ENCODE measurements at places on chromosomes 1 and 21.

GRCh38 chr1:26723013-26723991 lies 27.5 kb downstream of the ARID1A start:
- peak; percentile 59 for DNase-seq

DNA sequence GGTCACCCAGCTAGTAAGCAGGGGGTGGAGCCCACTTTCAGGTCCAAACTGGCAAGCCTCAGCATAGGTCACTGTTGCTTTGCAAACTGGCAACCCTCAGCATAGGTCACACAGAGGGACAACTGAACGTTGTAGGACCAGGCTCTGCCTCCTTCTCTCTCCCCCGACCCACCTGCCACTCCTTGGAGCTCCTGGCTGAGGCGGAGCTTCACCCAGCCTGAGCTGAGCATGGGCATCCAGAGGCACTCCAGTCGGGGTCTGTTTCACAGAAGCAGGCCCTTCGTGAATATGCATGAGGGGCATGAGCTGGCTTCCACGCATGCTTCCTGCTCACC lies 24.2 kb downstream of the CAPZB start:
- DNase-seq: no peak

DNA sequence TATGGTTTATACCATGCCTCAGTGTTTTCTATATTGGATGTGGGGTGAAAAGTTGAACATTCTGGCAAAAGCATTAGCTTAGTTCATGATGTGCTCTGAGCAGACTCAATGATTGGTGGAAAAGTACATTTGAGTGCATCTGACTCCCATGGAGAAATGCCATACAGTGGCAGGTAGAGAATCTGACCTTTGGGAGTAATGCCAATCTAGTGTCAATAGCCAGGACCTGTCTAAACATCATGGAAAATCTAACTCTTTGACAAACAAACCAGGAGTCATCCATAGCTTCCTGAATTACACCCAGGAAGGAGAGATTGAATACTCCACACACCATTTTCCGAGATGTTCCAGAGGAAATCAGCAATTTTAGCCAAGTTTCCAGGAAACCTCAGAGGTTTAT lies 51.0 kb downstream of the XCL1 start:
- DNase-seq: no peak

DNA sequence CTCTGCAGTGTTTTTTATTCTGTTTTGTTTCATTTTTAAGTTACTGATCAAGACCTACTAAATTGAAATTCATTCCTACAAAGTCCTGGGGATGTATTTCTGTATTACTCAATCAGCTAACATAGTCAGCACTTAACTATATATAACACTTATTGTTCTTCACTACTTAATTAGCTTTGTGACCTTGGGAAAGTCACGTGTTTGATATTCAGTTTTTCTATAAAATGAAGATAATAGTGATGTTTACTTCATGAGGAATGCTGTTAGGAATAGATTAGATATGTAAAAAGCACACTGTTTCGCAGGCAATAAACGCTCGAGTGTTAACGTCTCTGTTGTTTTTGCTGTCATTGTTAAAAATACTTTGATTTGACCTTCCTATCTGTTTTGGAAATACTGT lies 44.6 kb downstream of the CTTNBP2NL start:
- no peak for DNase-seq

GRCh38 chr1:29210278-29211085 lies 20.3 kb downstream of the MECR start:
- no peak for DNase-seq

DNA sequence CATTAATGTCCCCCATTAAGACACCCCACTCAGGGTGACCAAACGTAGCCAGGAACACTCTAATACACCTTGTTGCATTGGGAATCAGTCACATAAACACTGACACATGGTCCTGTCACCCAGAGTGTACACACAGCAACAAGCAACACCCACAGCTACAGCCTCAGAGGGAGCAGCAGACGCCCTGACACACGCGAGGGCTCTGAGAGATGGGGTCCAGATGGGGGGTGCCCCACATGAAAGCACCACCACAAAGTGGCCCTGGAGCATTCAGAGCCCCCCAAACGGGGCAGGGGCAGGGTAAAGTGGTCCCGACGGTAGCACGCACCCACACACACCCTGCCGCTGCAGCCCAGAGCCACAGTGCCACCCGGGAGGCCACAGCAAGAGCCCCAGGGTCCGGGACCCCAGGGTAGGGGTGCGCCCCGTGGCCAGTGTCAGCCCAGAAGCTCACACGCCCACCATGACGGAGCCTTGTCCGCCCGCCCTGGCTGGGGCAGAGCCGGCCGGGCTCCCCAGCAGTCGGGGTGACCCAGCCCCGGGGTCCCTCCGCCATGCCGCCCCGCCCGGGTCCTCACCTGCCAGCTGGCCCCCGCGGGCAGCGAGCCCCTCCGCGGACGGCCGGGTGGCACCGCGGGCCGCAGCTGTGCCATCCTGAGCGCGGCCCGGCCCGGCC lies 47.3 kb downstream of the RAP1GAP start:
- no peak for DNase-seq

GRCh38 chr1:209435654-209436566 lies 147.6 kb upstream of the CAMK1G start:
- DNase-seq: no peak

DNA sequence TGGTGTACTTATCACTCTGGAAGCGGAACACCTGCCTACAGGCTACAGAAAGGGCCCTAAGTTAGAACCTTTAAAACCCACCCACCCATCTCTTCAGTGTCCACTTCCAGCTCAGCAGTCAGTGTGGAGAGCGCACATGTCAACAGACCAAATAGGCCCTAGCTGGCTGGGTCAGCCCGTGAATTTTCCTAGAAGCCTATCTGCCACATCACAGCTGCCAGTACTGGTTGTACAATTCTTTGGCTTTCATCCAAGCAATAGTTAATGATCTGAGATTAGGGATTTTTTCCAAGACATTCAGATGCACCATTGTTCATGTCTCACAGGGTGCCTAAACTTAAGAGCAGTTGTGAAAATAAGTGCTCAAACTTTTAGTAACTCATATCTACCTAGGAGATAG lies 197.1 kb downstream of the KCNK2 start:
- DNase-seq: no peak

GRCh38 chr1:172766462-172766861 lies 107.6 kb downstream of the FASLG start:
- DNase-seq: no peak

DNA sequence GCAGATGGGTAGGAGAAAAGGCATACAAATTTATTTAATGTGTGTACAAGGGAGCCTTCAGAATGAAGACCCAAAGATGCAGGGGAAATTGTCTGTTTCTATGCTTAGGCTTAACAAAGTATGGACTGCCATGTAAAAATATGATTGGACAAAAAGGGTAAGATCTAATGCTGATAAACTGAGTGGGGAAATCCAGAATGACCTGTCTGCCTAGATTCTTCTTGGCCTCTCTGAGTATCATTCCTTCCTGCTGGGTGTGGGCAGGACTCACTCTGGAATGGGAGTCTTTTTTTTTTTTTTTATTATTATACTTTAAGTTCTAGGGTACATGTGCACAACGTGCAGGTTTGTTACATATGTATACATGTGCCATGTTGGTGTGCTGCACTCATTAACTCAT lies 61.0 kb downstream of the IGSF5 start:
- no peak for DNase-seq

- no peak for DNase-seq
These were observed 79.8 kb upstream of the ROR1 start for GRCh38 chr1:63693944-63694571.

All from CD4-positive, alpha-beta T cell treated with Interleukin-17A for 1 hour (primary cell).